ENCODE measurements at places on chromosomes 12 and 14.

- peak; percentile 56 for DNase-seq
Observed at GRCh38 chr12:7935590-7936581, at the start of gene SLC2A3. TSS of gene SLC2A3 (minus strand) at chr12:7936187. CDS start at chr12:7936034, 153 bp downstream.

DNA sequence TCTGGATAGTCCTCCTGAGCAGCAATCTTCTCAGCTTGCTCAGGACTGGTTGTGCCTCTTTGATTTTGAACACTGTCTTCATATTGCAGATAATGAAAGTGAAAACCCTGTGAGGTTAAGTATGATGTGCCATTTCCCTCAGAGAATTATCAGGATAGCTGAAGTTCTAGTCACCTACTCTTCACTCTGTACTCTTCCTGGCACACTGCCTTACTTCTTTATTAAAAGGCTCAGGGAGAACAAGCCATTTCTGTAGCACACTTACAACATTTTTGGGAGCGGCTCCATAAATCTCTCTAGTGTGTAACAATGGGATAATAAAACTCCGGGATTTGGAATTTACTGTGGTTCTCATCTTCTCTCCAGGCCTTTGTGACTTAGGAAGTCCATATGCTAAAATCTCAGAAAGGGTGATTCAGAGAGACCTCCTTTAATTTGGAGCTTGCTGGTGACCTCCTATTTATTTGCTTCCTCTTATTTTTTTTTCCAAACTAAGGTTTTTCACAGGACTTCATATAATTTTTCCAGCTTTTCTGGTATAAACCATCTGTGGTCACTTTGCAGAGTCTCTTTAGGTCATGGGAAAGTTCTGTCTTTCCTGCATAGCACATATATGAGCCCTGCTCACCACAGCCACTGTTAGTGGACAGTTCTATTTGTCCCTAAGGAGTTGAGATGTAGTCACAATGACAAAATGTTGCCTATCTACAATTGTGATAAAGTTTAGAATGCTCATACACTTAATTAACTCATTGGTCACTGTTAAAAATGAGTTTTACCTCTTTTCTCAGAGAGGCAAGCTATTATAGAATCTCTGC, 53.5 kb upstream of the LDHB start:
- no peak for DNase-seq

- no peak for DNase-seq
Observed at GRCh38 chr12:54394281-54394719, 9.8 kb upstream of the ZNF385A start.

DNA sequence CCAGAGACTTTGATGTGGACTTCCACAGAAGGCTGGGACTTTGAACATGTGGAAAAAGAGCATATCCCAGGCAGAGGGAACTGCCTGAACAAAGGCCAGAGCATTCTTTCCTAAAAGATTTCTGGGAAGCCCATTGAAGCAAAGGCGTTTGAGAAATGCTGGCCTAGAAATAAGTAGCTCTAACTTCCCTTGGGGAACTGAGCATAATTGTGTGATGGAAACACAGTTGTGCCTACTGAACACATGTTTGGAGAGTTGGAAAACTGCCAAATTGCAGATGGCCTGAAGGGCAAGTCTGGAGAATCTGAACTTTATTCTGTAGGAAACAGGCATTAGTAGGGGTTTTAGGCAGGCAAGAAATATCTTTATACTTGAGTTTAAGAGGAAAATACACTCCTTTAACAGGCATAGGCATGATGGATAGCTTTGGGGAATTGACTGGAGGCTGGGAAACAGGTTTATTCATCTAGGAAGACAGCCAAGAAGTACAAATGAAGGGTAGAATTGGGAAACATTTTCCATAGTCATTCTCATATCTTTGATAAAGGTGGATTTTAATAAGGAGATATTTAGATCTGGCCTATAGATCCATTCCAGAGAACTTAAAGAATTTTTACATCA, 134.1 kb downstream of the TPH2 start:
- no peak for DNase-seq

DNA sequence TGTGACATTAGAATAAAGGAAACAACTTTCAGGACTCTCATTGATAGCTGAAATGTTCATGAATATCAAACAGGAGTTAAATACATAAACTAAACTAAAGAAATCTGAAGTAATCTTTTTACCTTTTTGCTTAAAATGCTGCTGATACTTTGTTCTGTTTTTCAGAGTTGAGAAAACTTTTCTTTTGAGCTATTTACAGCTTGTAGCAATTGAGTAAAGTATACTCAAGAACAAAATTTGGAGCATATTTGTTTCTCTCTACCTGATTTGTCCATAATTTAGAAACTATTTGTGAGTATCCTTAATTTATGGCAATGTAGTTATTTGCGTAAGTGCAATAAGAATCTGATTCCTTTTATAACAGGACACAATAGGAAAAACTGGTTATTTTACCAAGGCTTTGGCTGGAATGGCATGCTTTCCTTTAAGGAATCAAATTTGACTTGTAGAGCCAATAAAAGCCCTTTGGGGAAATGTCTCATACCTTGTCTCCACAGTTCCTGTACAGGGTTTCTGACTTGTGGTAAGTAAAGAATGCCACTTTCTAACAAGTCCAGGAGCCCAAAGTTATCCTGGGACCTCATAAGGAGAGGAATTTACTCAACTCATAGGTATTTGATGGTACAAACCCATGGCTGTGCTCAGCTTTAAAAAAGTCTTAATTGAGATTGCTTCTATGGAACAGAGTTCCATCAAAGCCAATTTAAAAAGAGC, 195.7 kb downstream of the TMEM117 start:
- DNase-seq, result no peak

- no peak for DNase-seq
Observed at GRCh38 chr12:127008755-127009403, 1258.1 kb upstream of the TMEM132C start.

DNA sequence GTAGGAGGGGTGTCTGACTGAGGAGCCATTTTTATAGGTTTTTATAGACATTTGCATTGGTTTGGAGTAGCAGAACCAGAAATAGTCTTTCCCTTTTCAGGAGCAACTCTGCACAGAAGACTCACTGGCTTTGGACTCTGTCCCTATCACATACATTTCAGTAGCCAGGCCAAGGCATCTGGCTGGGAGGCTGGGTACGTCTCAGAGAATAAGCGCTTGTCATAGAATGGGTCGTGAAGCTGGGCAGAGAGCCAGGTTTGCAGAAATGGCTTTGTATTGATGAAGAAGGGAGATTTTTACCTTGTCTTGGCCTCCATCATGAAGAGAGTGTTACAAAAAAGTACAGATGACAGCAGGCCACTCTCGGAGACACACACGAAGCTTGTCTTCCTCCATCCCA, 98.6 kb downstream of the CACNA1C start:
- no peak for DNase-seq

GRCh38 chr14:75224561-75224960, 48.1 kb upstream of the TMED10 start:
- DNase-seq, result no peak

DNA sequence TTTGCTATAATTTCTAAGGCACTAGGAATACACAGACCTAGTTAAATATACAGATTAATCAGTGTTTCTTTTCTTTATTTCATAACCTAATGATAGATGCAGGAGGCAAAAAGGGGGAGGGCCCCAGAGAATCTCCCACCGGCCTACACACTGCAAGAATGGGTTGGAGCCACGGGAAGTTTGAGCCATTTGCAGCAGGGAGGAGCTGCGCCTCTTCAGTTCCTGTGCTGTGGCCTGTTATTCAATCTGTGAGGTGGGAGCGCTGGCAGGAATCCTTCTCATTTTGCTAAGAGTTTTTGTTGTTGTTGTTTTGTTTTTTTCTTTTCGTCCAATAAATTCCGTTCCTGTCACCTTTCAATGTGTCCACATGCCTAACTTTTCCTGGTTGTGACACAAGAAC, 251.3 kb upstream of the RPL10L start:
- DNase-seq, result no peak

GRCh38 chr12:38291160-38291559, 25.4 kb upstream of the ALG10B start:
- no peak for DNase-seq

GRCh38 chr14:22419620-22420019, 169.4 kb downstream of the DAD1 start:
- no peak for DNase-seq

- no peak for DNase-seq
Observed at GRCh38 chr12:93468008-93468371, 676 bp downstream of the MRPL42 start.

GRCh38 chr12:115114140-115114539, 430.2 kb upstream of the TBX3 start:
- DNase-seq, result no peak

DNA sequence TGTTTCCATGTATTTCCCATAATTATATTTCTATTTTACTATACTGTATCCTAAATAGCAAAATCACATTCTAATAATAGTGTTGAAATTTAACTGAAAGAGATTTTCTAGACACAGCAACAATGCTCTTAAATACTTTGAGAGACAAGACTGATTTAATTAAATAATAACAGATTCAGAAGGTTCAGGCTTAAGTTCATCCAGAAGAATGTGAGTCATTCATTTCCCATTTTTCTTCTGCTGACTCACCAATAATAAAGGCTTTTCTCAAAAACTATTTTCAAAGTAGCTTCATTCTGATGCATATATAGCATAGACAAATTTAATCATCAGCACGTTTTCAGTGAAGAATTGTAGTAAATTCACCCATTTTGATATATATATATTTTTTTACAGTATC, 481.4 kb downstream of the MDGA2 start:
- DNase-seq, result no peak

DNA sequence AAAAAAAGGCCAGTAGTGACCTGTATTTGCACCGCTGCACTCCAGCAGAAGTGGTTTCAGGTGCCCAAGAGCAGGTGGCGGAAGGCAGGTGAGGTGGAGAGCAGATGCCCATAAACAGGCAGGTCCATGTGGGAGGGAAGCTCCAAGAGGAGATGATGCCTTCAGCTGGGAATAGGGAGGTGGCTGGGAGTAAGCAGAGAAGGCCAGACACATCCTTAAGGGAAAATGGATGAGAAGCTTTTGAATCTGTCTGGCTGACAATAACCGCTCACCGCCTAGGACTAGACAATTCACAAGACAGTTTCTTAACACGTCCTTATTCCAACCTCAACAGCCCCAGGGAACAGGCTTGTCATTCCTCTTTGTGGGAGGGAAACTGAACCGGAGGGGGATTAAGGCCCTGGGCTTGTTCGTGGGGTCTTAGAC, 43.9 kb upstream of the PLEKHG6 start:
- DNase-seq, result no peak

GRCh38 chr14:69137843-69138535, 14.9 kb downstream of the DCAF5 start:
- DNase-seq, result no peak

DNA sequence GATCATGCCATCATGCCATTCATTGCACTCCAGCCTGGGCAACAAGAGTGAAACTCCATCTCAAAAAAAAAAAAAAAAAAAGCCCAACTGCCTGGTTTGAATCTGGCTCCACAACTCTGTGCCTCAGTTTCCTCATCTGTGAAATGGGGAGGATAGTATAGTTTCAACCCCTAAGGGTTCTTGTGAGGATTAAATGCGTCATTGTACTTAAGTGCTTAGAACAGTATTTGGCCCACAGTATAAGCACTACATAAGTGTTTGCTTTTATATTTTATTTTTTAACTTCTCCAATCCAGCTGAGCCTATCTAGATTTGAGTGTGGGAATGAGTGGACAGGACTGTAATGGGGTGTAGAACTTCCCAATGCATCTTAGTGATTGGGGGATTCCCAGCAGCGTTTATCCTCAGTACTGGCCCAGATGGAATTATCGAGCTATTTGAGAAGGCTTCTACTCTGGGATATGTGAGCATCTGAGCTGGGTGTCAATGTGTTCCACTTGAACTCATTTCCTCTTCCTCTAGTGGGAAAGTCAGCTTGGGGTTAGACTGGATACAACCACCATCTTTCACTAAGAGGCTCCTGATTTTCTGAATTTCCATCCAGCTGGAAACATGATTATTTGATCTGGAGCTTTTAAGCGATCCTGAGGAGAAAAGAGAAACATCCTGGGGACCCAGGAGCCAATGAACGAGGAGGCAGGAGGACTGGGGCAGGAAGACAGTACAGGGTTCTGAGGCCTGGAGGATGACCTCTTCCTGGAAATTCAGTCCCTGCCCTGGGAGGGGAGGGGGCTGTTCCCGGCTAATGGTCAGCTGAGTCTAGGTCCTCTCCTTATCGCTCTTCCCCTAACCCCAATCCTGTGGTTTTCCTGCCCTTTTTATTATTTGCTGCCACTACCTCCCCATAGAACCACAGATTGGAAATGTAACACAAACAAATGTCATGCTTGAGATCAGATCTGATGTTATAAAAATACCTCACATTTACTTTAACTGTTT, 9.3 kb upstream of the ESPL1 start:
- DNase-seq, result no peak

- DNase-seq, result no peak
Observed at GRCh38 chr14:106235356-106236159, 709.2 kb downstream of the TMEM121 start.

Data from activated T-helper 1 cell treated with Interleukin-2 at 50 U/mL for 16 hours (primary cell).